ENCODE measurements at places on chromosomes 12 and 14. TPM values are rescaled to one million over a fixed set of nuclear protein-coding genes. Genes with fewer than 3 reads are reported as not detected.

DNA sequence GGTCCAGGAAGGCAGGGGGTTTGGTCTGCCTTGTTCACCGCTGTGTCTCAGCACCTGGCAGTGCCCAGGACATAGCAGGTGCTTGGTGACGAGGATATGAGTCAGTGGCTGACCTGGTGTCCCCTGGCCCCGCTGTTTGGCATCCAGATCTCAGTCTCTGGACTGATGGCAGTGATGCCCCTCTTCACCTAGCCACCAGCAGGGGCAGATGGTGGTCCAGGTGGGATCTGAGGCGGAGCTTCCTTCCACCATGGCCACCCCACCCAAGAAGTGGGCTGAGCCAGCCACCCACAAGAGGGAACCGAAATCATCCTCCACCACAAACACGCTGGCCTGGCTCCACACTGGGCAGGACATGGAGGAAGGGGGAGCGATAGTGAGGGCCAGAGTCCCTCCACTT, 16.1 kb upstream of the SH2B3 start:
- no peak for DNase-seq

Gene COX8C
- not detected for total RNA-seq

GRCh38 chr14:55129428-55130195, 560 bp downstream of the LGALS3 start:
- DNase-seq = peak; percentile 96

- peak; percentile 82 for DNase-seq
Observed at GRCh38 chr12:78863482-78864402, 832 bp upstream of the SYT1 start.

Gene GPR68
- 8.5 TPM for total RNA-seq

Gene ATP2B1
- 89.3 TPM for total RNA-seq

DNA sequence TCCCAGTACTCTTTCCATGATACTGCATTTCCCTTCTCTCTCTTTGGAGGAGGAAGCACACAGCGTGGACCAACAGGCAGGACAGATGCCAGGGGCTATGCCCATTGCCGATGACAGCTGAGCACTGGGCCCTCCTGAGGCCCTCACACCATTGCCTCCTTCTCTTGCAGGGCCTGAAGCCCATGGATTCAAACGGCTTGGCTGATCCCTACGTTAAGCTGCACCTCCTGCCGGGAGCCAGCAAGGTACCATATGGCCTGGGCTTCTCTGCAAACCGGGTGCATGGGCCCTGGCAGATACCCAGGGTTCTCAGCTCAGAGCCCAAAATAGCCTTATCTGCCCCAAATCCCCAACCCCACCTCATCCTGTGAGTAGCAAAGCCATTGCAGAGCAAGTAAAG, 25.2 kb upstream of the OAS1 start:
- DNase-seq = no peak

- DNase-seq = no peak
Observed at GRCh38 chr14:49221316-49221715, 364.9 kb downstream of the RPS29 start.

DNA sequence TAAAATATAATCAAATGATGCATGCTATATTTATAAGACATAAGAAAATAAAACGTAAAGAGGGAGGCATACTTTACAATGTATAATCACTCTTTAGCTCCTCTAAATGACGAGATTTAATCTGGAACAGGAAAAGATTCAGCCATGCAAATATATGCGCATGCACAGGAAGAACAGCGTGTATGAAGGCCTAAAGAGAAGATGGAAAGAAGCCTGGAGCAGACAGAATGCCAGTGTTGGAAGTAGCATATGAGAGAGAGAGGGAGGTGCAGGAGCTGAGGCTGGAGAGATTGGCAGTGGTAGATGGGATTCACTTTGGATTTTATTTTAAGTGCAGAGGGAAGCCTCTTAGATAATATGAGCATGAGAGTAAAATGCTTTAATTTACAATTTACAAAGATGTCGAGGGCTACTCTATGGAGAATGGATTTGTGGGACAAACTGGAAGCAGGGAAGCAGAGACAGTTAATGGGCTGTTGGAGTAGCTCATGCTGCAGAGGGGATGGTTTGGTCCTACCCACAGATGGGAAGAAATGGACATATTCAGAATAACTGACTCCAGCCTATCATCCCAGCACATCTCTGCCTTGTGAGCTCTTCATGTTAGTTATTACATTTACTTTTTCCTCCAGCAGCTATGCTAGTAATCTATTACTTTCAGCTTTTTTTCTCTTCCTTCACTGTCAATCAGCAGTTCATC, 411.1 kb downstream of the TMTC2 start:
- no peak for DNase-seq
